Tracheal epithelial cell (primary cell): ENCODE measurements at places on chromosomes 12 and 14. TPM values are rescaled to one million over a fixed set of nuclear protein-coding genes. Genes with fewer than 3 reads are reported as not detected.

WNT1 gene
- not detected in 2 replicates for total RNA-seq

PLEKHD1 gene
- total RNA-seq: under 0.01 TPM in 2 replicates

KRT79 gene
- total RNA-seq: 0.21 and 0.24 TPM in 2 replicates

SPPL3 gene
- 5.5 and 9.2 TPM in 2 replicates for total RNA-seq
